ENCODE measurements at places on chromosomes 7 and 10.
A peak's percentile ranks its signal among the peaks of the same experiment; 100 is the strongest.

DNA sequence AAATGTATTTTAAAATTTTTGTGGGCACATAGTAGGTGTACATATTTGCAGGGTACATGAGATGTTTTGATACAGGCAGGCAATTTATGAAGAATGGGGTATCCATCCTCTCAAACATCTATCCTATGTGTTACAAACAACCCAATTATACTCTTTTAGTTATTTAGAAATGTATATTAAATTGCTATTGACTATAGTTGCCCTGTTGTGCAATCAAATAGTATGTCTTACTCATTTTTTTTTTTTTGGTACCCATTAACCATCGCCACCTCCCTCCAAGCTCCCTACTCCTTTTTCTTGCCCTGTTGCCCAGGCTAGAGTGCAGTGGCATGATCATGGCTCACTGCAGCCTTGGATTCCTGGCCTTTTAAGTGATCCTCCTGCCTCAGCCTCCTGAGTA, 128.1 kb downstream of the BAMBI start:
- no peak for DNase-seq

- peak; percentile 18 for DNase-seq
Observed at GRCh38 chr10:28503114-28503513, 29.8 kb upstream of the WAC start.

- no peak for DNase-seq
Observed at GRCh38 chr10:78658645-78659597, 409.8 kb upstream of the ZMIZ1 start.

- DNase-seq, result no peak
Observed at GRCh38 chr10:120688928-120689327, 162.2 kb upstream of the WDR11 start.

GRCh38 chr7:42605406-42606192, 306.3 kb downstream of the C7orf25 start:
- DNase-seq, result peak; percentile 24

DNA sequence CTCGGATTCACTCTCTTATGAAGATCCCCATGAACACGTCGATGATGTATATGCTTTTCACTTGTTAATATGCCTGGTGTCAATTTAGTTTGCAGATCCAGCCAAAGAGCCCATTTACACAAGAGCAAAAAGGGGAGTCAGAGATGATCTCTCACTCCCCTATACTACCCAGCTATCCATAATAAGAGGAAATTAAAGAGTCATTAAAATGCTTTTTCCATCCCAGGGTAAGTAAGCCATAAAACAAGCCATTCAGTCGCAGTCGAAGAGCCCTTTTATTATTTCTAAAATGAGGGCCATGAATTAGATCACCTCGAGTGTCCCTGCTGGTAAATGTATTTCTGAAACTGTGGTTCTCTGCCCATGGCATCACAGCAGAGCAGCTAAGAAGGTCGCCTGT, 41.2 kb downstream of the CHCHD3 start:
- no peak for DNase-seq

- DNase-seq, result no peak
Observed at GRCh38 chr7:16369855-16370254, 51.5 kb downstream of the CRPPA start.

DNA sequence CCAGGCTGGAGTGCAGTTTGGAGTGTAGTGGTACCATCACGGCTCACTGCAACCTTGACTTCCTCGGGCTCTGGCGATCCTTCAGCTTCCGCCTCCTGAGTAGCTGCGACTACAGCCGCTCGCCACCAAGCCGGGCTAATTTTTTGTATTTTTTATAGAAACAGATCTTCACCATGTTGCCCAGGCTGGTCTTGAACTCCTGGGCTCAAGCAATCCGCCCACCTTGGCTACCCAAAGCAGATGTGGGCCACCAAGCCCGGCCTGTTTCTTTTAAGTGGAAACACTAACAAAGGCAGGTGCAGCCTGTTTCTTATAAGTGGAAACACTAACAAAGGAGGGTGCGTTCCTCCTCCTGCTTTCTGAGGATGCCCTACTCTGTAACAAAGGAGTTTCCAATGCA, 18.2 kb downstream of the PRF1 start:
- DNase-seq, result no peak

- DNase-seq, result no peak
Observed at GRCh38 chr7:124201768-124202349, 169.0 kb upstream of the TMEM229A start.

GRCh38 chr10:117339578-117339977, 35.7 kb downstream of the PDZD8 start:
- DNase-seq, result no peak

DNA sequence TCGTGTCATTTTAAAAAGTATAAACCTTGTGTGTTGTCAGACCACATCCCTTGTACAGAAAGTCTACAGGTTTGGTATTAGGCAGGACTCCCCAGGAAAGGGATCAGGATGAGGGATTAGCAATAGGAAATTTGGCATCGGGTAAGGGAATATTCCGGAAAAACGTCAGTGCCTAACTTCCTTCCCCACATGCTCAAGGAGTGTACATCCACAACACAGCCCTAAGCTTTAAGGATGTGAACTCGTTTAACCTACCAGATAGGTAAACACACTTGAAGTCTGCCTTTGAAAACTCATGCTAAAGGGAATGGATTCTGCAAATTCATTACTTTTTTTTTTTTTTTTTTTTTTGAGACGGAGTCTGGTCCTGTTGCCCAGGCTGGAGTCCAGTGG, 194.9 kb downstream of the SKIDA1 start:
- no peak for DNase-seq

DNA sequence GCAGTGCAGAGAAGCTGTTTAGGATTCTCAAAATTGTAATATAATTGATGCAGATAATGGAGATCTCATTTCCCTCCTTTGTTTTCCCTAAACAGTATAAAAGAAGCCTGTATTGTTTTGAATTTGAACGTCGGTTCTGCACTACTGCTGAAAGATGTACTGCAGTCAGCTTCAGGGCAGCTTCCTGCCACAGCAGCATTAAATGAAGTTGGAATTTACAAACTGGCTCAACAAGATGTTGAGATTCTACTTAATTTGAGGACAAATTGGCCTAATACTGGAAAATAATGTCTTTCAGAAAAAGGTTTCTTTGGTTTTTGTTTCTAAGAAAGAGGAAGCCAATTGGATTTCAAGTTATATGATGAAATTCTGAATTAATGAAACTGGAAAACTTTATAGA, 14.3 kb downstream of the EFCAB10 start:
- DNase-seq, result no peak

GRCh38 chr7:133777701-133778100, 349.4 kb upstream of the LRGUK start:
- DNase-seq, result no peak

DNA sequence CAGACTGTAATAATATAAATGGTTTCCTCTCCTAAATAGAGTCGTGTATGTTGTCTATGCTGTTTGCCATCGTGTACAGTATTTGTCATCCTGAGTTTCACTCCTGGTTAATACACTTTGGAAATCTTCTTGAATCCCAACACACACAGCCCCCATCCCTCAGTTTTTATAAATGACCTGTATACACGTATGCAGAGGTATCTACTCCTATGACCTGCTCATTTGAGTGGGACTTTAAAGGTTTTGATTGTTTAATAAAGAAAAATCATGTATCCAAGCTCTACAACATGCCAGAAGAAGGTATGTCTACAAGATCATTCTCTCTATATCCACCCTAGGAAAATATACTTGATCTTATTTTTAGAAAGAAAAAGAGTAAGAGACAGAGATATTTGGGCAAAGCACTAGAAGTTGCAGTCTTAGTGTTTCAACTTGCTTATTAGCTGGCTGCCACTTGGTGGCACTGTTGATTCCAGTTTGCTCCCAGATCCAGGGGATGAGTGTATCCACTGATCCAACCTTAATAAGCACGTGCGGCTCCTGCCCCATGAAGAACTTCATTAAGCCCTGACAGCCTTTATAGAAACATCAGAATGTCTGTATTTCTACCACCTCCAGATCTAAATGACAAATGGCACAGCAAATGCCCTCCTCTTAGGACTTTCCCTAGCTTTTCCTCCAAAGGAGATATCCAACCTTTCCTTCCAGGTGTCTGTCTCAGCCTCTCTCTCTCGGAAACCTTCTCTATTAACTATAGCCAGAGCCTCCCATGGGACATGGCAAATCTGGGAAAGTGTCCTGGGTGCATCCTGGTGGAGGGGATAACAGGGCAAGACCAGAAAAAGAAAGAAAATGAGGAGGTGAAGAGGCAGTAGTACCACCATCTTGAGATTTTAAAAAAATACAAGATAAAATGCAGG, 181.6 kb upstream of the NEBL start:
- DNase-seq, result peak; percentile 67

- no peak for DNase-seq
Observed at GRCh38 chr7:81277691-81278090, 358.8 kb upstream of the SEMA3C start.

DNA sequence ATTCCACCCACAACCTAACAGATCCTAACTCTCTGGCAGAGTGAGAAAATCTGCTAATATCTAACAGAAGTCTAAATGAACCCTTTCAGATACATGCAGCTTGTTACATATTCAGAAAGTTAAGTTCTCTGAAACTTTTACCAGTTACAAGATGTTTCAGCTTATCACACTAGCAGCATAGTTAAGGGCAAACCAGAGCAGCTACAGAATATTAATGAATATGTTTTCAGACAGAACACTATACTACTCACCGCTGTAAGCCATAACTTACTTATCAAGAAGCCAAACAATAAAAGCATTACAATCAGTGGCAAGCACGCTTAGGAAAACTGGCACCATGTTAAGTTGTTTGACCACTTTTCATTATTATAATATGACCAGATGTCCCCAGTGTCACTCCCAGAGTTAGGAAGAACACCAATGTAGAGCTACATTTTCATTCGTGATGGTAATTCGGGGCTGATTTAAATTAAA, 2.7 kb downstream of the ITGB1 start:
- no peak for DNase-seq

- DNase-seq, result no peak
Observed at GRCh38 chr10:110304394-110304779, 333 bp downstream of the SMNDC1 start.

DNA sequence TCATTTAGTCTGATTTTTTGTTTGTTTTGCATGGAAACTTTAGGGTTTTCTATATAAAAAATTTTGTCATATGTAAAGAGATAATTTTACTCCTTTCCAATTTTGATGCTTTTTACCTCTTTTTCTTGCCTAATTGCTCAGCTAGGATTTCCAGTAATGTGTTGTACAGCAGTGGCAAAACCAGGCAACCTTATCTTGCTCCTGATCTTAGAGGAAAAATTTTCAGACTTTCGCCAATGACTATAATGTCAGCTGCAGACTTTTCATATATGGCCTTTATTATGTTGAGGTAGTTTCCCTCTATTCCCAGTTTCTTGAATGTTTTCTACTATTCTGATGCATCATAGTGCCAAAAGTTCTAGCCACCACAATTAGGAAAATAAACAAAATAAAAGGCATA, 126.3 kb downstream of the ALOX5 start:
- DNase-seq, result no peak

DNA sequence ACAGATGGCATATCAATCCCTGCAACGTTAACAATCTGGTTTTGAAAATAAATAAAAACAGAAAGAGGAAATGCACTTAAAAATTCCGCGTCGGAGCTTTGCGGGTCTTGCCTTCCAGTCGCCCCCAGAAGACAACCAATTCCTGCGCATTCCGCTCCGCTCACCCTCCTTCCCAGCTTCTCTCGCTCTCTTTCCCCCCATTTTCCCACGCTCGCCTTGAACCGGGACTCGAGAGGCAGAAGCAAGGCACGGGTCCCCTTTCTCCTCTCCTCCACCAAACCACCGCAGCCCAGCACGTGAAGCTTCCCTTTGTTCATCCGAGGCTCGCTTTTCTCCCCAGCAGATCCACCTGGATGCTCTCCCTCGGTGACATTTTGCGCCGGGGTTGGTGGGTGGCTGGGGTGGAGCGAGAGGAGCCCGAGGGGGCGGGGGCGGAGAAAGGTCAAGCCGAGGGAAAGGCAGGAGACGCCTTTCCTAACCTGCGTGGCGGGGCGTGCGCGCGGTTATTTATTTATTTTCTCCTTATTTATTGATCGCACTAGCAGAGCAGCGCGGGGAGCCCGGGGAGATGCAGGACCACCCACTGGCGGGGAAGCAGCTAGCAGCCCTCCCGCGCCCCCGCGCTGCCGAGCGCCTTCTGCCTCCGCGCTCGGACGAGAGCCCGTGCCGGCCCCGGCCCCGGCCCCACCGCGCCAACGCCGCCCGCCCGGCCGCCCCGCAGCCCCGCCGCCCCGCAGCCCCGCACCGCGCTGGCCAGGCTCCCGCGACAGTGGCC, at the start of gene KCND2:
Gene KCND2, plus strand, starts transcription at position 475 of the 775 bp plus-strand sequence.
- peak; percentile 10 for DNase-seq

GRCh38 chr10:52741851-52742250, 30.7 kb downstream of the MBL2 start:
- DNase-seq, result no peak

- no peak for DNase-seq
Observed at GRCh38 chr10:35921866-35922350, 279.8 kb upstream of the FZD8 start.

DNA sequence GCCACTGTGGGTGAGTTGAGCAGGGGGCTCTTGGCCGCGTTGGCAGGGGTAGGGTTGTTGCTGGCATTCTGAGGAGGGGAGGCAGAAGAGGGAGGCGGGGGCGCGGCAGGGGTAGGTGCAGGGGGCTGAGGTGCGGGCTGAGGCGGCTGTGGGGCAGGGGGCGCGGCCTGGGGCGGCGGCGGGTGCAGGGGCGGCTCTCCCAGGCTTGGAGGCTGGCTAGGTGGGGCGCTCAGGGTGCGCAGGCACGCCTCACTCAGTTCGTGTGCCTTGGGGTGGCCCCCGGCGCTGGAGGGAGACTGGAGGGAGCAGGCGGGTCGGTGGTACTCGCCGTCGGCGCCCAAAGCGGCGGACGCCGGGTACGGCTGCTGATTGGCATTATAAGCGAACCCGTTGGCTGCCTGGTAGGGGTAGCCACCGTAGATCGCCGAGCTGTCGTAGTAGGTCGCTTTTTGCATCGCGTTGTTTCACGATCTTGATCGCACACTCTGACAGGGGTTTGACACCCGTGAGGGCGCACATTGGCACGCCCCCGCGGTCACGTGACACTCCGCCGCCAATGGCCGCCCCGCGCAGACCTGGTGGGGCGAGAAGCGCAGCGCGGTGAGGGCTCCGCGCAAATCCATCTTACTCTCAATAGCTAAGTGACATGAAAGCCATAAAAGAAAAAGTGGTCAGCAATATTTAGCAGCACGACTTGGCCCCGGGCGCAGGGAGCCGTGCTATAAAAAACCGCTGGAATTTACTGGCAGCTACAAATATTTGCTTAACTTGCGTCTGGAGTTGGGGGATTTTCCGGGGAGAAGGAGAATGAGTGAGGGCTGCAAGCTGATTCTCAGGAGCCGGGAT, 7.9 kb upstream of the HOXA2 start:
- peak; percentile 53 for DNase-seq

- no peak for DNase-seq
Observed at GRCh38 chr10:77245953-77246352, 391.7 kb downstream of the KCNMA1 start.

Data from hindlimb muscle (tissue), 1 donor.